Thoracic aorta (tissue), 2 donors: ENCODE measurements at places on chromosomes 12 and 14. TPM values are rescaled to one million over a fixed set of nuclear protein-coding genes. Genes with fewer than 3 reads are reported as not detected.

TBX3 gene
- 3.5 TPM for total RNA-seq

LAG3 gene
- 1.5 TPM for total RNA-seq

TMEM229B gene
- 2.1 TPM for total RNA-seq

TAS2R20 gene
- 1.8 TPM for total RNA-seq

FERMT2 gene
- 197 TPM for total RNA-seq

SYCP3 gene
- total RNA-seq: not detected

PTGDR gene
- 2.9 TPM for total RNA-seq

ST8SIA1 gene
- total RNA-seq: 6.4 TPM

KRT76 gene
- total RNA-seq: not detected

BCL11B gene
- total RNA-seq: 6.2 TPM

CLSTN3 gene
- 28.9 TPM for total RNA-seq

PTPN6 gene
- total RNA-seq: 19.0 TPM

GRCh38 chr14:74483321-74483720 lies 9.8 kb downstream of the NPC2 start:
- DNase-seq: no peak

DNA sequence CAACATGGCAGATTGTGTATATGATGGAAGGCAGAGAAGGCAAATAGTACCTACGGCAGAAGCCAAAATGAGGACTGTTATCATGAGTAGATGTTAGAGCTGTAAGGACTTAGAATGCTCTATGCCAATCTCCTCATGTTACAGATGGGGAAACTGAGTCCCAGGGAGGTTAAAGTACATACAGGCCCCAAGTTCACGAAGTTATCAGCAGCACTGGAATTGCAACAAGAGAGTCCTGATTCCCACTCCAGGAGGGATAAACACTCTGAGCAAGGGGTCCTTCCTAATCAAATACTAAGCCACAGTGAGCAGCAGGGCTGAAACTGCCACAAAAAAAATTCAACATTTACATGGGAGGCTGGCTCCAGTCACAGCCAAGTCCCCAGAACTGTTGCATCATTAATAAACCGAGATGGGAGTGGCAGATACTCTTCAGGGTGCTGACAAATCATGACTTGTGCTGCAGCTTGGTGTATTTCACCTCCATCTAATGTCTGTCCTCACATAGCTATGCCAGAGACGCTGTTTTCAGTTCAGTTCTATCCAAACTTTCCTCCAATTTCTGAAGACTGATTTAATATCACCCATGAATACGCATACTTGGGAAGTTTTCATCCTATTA lies 24.2 kb downstream of the NUAK1 start:
- DNase-seq: no peak

DNA sequence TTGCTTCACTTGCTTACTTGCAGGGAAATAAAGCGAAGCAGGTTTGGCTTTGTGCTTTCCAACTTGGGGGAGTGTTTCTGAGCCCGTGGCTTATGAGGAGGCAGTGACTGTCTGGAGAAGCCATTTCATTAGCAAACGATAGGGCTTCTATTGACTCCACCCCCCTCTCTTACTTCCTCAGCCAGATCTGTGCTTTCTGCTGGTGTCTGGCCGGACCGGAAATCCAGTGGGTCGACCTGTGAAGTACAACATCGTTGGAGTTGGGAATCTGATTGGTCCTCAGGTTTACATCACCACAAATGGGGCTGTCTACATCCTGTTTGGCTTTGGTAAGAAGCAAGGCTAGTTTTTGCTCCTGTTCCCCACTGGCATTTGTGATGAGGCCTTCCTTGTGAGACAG lies 22.3 kb downstream of the FAM234B start:
- DNase-seq: no peak

GRCh38 chr12:122138181-122138580 lies 35.8 kb downstream of the IL31 start:
- no peak for DNase-seq

GRCh38 chr12:107275530-107275929 lies 182.2 kb upstream of the CRY1 start:
- no peak for DNase-seq

DNA sequence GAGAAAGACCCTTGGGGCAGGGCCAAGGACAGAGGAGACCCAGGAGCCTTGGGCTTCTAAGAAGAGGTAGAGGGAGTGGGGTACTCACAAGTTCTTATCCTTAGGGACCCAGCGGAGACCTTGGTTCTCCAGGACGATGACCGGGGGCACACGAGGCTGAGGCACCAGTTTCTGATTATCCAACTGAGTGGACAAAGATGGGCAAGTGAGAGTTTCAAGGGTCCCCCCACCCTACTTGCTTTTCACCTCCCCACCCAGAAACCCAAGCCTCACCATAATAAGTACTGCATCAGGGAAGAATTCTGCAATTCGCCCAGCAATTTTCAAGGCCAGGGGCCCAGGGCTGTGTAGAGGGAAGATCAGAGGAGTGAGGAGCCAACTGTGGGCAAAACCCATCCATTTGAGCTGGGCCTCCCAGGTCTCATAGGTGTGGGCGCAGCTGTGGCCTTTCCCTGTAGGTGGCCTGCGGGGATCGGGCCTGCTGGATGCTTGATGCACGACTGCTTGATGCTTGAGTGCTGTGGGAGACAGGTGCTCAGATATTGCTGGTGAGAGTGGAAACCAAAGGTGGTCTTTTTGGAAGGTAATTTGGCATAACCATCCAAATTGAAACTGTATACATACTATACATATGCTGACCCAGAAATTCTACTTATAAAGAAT lies 2.0 kb downstream of the EMC9 start:
- no peak for DNase-seq

- no peak for DNase-seq
Measured at GRCh38 chr12:110533607-110534006, 31.5 kb downstream of the RAD9B start.

- DNase-seq: no peak
Measured at GRCh38 chr12:18683327-18684013, 54.3 kb downstream of the PLCZ1 start.

- no peak for DNase-seq
Measured at GRCh38 chr12:56034586-56035332, 7.0 kb upstream of the RPS26 start.

DNA sequence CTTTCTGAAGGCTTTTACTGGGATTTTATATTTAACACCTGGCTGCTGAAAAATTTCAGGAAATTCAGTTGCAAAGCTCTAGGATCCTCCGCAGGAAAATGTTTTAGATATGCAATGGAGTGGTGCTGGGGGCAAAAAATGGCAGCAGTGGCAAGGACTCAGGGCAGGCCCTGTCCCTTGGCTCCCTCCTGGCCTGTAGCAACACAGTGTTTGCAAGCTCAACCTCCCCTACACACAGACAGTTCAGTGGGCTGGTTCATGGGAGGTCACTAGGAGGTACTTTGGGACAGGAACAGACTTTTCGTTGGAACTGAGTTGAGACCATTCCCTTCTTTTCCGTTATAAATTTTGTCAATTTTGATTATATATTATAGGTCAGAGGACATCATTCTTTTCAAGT lies 270.4 kb downstream of the ADAMTS20 start:
- no peak for DNase-seq

- DNase-seq: no peak
Measured at GRCh38 chr12:75708802-75709201, 197.4 kb upstream of the KRR1 start.

- DNase-seq: no peak
Measured at GRCh38 chr12:129483111-129483893, 420.5 kb downstream of the TMEM132D start.

GRCh38 chr12:69284131-69284530 lies 44.8 kb downstream of the CPSF6 start:
- DNase-seq: peak; percentile 11

DNA sequence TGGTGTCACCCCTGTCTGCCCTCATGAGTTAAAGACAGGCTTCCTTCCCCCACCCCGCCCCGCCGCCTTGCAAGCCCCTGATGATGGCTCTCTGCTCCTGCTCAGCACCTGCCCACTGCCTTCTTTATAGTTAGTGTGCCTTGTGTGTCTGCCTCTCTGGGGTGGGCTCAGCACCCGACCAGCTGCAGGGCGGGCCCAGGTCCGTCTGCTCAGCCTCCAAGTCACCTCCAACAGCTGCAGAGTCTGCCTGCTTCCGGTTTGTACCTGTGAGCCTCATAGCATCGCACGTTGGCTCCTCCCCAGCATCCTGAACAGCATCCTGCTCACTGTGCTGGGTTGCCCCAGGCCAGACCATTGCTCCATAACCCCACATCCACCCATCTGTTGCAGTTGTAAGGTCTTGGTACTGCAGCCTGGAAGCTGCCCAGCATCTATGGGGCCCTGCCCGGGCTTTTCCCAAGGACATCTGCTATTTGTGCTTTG lies 3.5 kb downstream of the TGFB3 start:
- DNase-seq: no peak

GRCh38 chr12:8709124-8709830 lies 11.5 kb downstream of the RIMKLB start:
- DNase-seq: no peak

GRCh38 chr12:126210448-126210847 lies 1145.2 kb downstream of the AACS start:
- DNase-seq: no peak

DNA sequence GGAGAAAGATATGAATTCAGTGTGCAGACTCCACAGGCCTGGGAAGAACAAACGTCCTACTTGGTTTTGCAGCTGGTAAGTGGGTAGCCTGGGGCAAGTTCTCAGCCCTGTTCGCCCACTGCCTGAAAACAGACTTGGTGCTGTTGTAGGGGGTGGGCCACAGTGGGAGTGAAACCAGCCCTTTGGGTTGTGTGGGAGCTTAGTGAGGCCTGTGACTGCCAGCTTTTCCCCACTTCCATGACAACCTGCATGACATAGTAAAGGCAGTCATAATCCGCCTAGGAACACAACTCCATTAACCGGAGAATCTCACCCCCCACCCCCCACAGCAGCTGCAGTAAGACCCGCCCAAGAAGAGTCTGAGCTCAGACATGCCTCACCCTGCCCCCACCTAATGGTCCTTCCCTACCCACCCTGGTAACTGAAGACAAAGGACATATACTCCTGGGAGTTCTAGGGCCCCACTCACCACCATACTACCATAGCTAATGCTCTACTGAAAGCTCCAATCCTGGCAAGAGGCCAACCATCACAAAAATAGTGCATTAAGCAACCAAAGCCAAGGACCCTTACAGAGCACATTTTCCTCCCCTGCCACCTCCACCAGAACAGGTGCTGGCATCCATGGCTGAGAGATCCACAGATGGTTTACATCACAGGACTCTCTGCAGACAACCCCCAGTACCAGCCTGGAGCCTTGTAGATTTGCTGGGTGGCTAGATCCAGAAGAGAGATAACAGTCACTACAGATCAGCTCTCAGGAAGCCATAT lies 39.8 kb upstream of the LMNTD1 start:
- DNase-seq: no peak

DNA sequence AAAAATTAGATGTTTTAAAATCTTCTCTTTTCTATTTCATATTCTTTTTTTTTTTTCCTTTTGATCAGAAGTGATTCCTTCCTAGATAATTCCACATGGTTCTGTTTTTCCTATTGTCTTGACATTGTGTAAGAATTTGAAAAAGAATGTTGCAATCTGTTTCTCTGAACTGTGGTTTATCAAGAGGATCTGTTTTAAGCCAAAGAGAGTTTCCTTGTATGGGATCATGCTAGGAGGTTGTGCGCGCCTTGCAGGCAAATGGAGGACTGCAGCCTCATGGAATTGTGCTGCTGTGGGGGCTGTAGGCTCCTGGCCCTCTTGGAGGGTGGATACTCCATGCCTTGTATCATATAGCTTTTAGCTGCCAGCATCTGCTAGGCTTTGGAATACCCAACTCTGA lies 43.3 kb upstream of the MBIP start:
- no peak for DNase-seq

GRCh38 chr12:2853626-2854025 lies 3.2 kb downstream of the TEX52 start:
- peak; percentile 43 for DNase-seq

- no peak for DNase-seq
Measured at GRCh38 chr12:12425001-12425400, 68.1 kb downstream of the BORCS5 start.

GRCh38 chr14:61476105-61476753 lies 154.8 kb downstream of the PRKCH start:
- DNase-seq: no peak

DNA sequence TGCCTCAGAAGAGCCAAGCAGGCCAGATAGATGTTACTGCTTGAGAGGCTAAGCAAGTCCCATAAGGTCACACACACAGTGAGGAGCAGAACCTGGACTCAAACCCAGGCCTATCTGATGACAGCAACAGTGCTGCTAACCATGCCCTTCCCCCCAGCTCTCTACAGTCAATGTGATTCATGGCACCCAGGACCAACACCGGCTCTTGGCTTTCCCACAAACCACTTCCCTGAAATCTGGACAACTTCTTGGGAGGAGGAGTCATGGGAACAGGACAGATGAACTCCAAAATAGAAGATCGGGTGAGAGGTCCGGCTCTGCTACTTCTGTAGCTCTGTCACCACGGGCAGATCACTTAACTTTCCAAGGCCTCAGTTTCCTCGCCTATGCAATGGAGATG lies 716 bp upstream of the PTGDR start:
- DNase-seq: no peak

DNA sequence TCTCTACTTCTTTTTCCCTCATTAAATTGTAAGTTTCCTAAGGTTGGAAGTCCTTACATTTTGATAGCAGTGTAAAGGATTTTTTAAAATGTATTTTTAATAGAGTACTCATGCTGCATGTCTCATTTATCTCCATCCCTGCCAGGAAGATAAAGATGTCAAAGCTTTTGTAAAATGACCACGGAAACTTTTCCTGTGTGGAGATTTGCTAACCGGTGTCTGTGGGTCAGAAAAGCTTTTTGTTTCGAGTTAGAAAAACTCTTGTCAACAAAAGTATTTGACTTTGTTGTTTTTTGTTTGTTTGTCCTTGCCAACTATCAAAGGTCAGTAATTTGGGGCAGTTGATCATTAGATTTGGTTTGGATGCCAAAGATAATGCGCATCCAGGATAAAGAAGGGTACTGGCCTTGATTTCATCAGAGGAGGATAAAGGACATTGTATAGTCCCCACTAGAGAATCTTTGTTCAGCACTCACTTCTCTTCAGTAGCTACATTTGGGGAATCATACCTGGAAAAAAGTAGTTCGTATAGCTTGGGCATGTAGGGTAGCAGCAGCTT lies 156.8 kb upstream of the HIF1A start:
- DNase-seq: no peak

- DNase-seq: no peak
Measured at GRCh38 chr14:53542732-53543131, 389.6 kb upstream of the DDHD1 start.

DNA sequence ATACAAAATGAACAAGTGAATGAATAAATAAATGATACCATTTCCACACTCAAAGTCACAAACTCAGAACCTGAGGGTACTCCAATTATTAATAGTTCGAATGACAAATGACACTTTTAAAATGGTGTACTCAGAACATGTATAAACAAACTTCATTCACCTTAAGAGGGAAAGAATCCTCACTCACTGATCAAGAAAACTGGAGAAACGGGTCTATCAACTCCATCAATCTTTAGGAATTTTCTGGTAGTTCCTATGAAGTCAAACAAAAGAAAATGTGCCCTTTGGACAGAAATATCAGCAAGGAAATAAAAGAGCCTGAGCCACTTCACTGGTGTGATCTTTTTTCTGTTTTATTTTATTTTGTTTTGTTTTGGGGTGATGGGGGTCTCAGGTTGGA lies 5.2 kb upstream of the NRDE2 start:
- no peak for DNase-seq
